Lower lobe of right lung (tissue), 2 donors: ENCODE measurements at places on chromosomes 7 and 10.
A peak's percentile ranks its signal among the peaks of the same experiment; 100 is the strongest.

- no peak for DNase-seq
These were observed 890.0 kb downstream of the GRM8 start for GRCh38 chr7:126362746-126363145.

GRCh38 chr7:156234666-156235494 is 405.7 kb upstream of the RNF32 start:
- no peak for DNase-seq

DNA sequence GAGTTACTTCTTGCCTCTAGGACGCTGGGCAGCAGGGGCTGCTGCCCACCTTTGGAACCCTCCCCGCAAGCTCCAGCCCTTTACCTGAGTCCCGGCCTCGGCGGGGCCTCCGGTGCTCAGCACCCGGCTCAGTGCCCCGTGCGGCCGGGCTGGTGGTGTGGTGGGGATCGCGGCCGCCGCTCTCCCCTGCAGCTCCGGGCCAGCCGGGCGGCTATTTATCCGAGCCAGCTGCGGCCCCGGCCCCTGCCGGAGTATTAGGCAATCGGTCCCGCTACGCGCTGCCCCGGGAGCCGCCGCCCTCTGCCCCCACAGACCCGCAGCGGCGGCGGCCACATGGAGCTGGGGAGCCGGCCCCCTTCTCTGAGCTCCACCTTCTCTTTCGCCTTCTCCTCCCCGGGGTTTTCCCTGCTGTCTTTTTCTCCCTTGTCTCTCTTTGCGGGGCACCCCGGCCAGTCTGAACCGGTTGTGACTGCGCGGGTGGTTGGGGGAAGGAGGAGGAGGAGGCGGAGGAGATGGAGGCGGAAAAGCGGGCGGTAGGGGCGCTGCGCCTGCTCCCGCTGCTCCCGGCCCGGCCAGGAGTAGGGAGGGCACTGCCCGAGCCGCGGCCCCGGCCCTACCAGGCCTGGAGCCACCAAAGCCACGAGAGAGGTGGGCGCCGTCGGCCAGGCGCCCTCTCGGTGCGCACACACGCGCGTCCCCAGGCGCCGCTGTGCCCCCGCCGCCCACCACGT is at the start of gene SLC16A9:
Gene SLC16A9 (minus strand): TSS at position 456 of the 731 bp plus-strand sequence. CDS start 25,559 bp downstream, outside the sequence.
- DNase-seq = peak; percentile 54

DNA sequence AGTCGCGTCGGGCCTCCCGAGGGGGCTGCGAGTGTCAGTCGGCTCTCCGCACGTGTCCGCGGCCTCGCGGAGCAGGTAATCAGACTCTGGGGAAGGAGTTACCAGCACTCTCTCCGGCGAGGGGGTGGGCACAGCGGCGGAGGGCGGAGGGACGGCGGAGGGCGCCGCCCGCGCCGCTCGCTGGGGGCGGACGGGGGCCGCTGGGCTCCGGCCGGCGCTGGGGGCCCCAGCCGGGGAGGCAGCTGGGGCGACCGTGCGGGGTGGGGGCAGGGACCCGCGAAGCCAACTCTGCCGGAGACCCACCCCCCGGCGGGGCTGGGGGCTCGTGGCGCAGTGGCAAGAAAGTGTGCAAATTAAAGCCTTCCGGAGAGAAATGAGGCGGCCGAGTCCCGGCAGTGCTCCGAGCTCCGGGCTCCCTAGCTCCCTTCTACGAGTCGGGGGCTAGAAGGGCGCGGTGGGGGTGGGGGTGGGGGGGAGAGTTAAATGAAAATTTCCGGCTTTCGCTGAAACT is at the start of gene CDK6:
Gene CDK6 (minus strand): TSS at position 85 of the 511 bp plus-strand sequence. CDS start 3,250 bp downstream, outside the sequence.
- peak; percentile 74 for DNase-seq

GRCh38 chr10:70939441-70940003 is 51.2 kb upstream of the PCBD1 start:
- no peak for DNase-seq
